ENCODE measurements at places on chromosomes 3 and 15.

GRCh38 chr3:14861031-14861430 is 42.3 kb downstream of the FGD5 start:
- no peak for DNase-seq

DNA sequence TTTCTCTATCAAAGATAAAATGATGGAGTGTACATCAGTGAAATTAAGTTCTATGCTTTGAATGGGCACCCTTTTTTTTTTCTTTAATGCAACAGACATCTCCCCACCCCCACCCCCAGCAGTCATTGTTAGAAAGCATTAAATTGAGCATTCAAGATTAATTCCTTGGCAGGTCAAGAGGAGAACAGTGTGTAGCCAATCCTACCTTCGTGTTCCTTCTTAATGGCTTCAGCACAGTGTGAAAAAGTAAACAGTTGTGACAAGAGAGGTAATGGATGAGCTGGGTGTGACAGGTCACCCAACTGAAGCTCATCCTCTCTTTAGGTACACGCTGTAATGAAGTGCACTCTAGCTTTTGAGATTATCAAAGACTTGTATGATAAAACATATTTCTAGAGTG is 198.5 kb upstream of the RARB start:
- no peak for DNase-seq

GRCh38 chr15:67385971-67386370 is 131.4 kb downstream of the IQCH start:
- DNase-seq: no peak

GRCh38 chr15:90529371-90530249 is at the start of gene CRTC3:
Gene CRTC3 (plus strand): TSS chr15:90529923. CDS start chr15:90530072, 149 bp downstream.
- DNase-seq: peak; percentile 88

DNA sequence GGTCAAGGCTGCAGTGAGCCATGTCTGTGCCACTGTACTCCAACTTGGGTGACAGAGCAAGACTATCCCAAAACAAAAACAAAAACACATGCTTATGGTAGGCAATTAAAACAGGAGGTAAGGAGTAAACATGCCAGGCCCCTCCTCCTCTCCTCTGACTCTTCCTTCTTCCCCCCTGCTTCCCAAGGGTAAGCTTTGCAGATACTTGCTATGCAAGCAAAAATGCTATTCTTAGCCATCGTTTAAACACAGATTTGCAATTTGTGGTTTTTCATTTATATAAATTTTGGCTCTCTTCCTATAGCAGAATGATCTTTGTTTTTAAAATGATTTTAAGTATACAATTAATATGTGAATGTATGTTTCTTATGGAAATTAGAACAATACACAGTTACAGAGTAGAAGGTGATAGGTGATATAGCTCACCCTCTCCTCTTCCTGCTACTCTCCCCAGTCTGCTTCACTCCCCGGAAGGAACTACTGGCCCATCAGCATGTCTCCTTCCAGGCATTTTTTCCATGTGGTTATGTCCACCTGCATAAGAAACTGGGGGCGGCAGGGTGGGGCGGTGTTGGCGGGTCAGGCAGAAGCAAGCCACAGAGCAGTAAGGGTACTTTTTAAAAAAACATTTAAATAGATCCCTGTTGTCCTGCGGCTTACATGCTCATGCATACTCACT is 42.1 kb downstream of the IGF1R start:
- DNase-seq: no peak

DNA sequence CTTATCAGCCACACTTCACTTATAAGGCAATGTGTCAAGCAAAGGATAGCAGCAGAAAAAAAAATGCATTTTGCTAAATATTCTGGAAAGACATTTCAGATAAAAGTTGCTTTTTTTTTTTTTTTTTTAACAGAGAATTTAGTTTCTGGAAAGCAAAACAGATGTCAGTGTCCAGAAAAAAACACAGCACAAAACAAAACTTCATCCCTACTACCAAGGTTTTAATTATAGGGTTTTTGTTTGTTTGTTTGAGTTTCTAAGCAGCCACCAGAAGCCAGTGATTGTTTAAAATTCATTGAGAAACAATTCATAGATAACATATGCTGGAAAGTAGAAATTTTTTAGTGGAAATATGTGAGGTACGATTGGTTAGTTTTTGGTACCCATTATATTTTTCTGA is 1202.7 kb downstream of the OTOL1 start:
- DNase-seq: no peak

DNA sequence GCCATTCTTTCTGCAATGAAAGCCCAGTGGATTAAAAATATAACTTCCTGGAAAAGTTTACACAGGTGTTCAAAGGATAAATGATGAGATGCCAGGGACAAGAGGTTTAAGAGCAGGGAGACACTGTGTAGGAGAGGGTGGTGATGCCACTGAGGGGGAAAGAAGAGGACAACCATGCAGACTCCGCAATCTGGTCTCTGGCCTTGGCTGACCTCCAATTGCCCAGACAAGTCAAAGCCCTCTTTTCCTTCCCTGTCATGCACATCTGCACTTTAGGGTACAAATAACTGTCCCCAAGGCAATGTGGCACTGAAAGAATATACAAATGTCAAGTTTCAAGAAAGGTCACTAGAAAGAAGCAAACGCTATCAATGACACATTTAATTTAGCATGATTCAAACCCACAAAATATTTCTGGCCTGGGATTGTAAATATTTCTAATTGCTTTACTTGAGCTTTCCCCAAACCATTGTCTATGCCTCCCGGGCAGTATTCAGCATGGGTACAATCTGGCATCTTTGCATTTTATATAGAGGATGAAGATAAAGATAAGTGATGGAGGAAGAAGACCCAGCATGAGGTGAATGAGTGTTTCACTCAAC is 319.4 kb downstream of the PLCL2 start:
- DNase-seq: no peak

DNA sequence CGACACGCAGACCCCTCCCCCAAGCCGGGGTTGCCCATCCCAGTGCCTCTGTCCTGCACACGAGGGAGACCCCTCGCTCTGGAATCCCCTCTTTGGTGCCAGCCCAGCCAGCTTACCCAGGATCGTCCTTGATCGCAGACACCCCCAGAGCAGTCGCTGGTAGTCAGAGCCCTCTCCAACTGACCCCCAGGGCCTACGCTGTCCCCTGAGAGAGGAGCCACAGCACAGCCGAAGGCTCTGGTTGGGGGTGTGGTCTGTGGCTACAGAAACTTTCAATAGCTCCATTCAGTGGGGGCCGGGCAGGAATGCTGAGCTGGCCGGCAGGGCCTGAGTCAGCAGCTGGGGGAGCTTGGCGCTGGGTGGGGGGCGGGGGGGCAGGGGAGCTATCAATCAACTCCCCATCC is at the start of gene LCTL:
Gene LCTL (minus strand): TSS at position 258 of the 404 bp plus-strand sequence. CDS start 633 bp downstream, outside the sequence.
- no peak for DNase-seq

GRCh38 chr15:54345827-54346226 is 367.6 kb downstream of the UNC13C start:
- DNase-seq: no peak
